ENCODE measurements at places on chromosomes 16 and 17. TPM values are rescaled to one million over a fixed set of nuclear protein-coding genes. Genes with fewer than 3 reads are reported as not detected.

DNA sequence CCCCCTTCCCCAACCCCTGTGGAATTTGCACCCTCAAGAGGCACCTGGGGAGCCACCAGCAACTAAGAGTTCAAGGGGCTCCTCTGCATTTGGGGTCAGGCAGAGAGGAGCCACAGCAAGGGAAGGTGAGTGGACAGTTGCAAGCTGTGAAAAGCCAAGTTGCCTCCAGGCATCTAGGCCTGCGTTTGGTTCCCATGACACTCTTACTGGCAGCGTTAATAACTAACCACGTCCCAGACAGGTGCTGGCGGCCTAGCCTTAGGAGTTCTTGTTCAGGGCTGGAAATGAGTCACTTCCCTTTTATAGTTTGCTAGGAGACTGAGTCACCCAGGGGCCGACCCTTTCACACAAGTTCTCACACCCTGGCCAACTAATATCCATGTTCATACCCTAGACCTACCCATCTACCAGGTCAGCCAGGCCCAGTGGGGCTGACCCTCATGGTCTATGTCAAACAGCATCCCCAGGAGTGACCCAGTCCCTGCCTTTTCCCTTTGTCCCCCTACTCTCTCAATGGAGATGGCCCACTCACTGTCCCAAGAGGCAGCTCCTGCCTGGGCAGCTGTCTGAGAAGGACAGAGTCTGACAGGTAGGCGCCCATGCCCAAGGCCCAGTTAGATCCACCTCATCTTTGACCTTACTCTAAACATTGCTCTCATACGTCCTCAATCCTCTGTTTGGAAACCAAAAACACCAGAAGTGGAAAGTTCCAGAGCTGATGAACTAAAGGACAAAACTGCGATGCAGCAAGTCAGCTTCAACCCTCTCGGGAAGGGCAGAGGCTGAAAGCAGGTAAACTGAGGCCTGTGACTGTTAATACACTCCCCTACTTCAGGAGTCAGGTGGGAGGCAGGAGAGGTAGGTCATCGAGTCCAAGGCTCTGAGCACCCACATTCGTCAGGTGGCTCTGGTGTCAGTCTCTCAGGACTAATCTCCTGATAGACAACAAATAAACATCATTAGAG is 300.6 kb downstream of the SOX9 start:
- DNase-seq, result peak; percentile 99

DNA sequence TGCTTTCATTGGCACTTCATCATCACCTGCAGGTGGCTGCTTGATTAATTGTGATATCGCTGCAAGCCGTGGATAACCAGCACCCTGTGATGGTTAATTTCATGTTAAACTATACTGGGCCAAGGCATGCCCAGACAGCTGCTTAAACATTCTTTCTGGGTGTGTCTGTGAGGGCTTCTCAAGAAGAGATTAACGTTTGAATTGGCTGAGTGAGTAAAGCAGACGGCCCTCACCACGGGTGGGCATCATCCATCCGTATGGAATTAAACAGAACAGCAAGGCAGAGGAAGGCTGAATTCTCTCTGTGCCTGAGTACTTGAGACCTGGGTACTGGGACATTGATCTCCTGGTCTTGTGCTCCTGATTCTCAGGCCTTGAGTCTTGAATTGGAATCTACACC is 7.1 kb upstream of the ZNF213 start:
- no peak for DNase-seq

DNA sequence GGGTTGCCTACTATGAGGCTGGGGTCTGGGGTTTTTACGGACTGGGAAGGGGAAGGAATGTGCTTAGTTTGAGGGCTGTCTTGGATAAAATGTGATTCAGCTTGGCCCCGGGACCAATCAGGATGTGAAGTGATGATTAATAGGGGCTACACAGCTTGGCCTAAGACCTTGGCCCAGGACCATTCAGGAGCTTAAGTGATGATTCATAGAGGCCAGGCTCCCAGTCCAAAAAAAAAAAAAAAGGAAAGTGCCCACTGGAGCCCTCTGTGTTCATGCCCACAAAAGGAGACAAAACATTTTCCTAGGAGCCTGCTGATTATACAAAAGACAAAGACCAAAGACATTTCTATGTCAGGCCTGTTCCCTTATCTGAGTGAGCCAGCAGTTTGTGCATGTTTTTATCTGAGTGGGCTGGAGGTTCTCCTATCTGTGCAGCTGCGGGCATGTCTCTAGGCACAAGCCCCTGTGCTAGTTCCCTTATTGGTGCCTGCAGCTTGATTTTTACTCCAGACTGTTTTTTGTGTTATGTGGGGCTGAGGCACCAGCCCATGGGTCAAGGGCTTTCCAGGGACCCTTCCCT is 898.2 kb upstream of the GOT2 start:
- DNase-seq, result no peak

GRCh38 chr16:50791522-50791921 is 49.6 kb downstream of the CYLD start:
- no peak for DNase-seq

DNA sequence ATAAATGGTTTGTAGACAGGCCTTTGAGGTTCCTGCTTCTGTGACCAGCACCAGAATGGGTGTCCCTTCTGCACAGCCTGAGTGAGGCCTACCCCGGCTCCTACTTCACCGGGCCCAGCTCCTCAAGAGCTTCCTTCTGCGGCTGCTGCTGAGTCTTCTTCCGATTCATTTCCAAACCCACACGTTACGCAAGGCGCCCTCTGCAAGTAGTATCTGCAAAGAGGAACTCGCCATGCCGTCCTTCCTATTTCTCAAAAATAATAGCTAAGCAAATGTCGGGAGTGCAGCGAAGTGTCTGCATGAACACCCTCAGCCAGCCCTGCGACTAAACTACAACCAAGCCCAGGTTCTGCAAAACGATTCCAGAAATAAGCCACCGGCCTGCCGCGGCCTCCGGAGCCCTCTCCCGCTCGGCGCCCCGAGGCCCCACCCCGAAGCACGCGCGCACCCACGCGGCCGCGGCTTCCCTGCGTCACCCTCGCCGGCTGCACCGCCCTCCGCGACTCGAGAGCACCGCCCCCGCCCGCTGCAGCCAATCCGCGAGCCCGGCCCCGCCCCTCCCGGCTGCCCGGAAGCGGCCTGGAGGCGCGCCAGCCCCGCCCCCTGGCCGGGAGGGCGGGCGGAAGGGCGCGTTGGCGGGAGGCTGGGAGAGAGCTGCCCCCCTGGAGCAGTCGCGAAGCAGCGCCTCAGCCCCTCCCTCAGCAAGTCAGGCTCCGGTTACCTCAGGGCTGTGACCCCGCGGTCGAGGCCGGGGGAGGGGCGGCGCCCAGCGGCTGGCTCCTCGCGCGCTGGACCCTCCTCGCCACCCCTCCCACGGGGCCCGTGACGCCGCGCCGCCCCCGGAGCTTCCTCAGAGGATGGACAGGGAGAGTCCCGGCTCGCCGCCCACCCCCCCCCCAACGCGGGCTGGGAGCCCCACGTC is 8.3 kb downstream of the MNT start:
- DNase-seq, result peak; percentile 81

DNA sequence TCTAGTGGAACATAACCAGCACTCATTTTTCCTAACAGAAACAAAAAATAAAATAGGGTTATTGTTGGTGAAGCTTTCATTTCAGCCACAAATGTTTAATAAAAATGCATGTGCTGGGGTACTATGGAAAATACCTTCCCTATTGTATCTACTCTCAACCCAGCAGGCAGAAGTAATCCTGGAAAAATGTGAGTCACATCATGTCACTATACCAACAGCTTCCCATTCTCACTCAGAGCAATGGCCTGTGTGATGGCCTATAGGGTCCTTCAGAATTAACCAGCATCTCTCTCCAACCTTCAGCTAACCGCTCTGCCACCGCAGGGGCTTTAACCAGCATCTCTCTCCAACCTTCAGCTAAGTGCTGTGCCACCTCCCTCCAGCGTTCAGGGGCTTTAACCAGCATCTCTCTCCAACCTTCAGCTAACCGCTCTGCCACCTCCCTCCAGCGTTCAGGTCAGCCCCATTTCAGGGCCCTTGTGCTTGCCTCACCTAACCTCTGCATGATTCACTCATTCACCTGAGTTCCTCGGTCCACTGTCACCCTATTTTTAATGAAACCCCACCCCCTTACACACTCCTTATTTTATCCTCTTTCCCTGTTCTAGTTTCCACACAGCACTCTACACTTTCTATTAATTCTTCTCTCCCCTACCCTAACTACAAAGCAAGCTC is 34.0 kb downstream of the UBE2G1 start:
- DNase-seq, result no peak

- no peak for DNase-seq
Observed at GRCh38 chr17:1880851-1881630, 51.2 kb downstream of the RPA1 start.

GRCh38 chr17:68341482-68341881 is 50.2 kb downstream of the ARSG start:
- no peak for DNase-seq

ZSCAN10 gene
- not detected for total RNA-seq
